ENCODE measurements at places on chromosomes 1 and 21.

- DNase-seq, result no peak
Measured at GRCh38 chr1:43932786-43933385, 715 bp upstream of the ARTN start.

GRCh38 chr21:44322621-44323325, 16.4 kb downstream of the CFAP410 start:
- DNase-seq, result no peak

DNA sequence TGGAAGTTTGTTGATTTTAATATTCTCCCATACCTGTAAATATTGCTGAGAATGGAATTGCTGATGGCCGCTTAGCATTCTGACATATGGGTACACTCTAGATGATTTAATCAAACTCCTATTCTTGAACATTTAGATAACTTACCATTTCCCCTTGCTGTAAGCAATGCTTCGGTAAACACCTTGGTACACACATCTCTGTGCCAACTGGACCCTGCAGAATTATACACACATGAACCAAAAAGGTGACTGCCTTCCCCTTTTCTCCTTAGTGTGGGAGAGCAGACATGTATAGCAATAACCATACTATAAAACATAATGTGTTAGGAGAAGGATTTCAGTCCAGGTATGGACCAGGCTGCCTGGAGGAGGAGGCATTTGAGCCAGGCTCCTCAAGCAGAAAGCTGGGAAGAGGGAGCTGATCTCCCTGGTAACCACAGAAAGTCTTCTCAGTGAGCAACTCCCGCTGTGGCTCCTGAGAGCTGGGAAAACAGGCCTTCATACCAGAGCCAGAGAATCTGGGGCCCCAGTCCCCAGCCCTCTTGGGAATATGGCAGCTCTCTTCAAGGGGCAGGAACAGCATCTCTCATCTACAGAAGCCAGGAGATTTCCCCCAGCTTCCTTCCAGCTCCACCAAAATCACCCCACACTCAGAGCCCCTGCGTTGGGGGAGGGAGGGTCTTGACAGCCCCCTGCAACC, 33.9 kb upstream of the CSF1 start:
- DNase-seq, result no peak

DNA sequence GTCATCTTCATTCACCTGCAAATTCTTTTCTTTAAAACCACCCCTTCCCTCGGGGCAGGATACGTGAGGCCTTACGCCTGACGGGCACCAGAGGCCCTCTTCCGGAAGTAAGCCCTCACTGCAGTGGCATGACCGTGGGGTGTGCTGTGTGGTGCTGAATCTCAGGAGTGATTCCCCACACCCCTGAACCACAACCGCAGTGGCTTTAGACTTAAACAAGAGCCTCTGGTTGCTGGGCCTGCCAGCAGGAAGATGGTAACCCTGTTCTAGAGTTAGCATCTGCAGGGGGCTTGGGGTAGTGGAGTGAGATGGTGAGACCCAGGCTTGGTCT, 12.1 kb downstream of the BSND start:
- DNase-seq, result no peak

DNA sequence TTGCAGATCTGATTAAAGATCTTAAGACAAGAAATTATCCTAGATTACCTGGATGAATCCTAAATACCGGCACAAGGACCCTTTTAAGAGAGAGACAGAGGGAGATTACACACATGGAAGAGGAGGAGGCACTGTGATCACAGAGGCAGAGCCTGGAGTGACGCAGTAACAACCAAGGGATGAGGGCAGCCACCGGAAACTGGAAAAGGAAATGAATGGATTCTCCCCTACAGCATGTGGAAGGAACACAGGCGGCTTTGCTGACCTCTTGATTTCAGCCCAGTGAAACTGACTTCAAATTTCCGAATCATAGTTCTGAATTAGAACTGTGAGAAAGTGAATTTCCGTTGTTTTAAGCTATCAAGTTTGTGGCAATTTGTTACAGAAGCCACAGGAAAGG, 50.2 kb upstream of the IVNS1ABP start:
- DNase-seq, result peak; percentile 90

GRCh38 chr1:19405195-19405760, 80.1 kb downstream of the CAPZB start:
- no peak for DNase-seq

Data from dermis microvascular lymphatic vessel endothelial cell (primary cell).